Neural progenitor cell (in vitro differentiated cells): ENCODE measurements at places on chromosomes 13 and 19.

DNA sequence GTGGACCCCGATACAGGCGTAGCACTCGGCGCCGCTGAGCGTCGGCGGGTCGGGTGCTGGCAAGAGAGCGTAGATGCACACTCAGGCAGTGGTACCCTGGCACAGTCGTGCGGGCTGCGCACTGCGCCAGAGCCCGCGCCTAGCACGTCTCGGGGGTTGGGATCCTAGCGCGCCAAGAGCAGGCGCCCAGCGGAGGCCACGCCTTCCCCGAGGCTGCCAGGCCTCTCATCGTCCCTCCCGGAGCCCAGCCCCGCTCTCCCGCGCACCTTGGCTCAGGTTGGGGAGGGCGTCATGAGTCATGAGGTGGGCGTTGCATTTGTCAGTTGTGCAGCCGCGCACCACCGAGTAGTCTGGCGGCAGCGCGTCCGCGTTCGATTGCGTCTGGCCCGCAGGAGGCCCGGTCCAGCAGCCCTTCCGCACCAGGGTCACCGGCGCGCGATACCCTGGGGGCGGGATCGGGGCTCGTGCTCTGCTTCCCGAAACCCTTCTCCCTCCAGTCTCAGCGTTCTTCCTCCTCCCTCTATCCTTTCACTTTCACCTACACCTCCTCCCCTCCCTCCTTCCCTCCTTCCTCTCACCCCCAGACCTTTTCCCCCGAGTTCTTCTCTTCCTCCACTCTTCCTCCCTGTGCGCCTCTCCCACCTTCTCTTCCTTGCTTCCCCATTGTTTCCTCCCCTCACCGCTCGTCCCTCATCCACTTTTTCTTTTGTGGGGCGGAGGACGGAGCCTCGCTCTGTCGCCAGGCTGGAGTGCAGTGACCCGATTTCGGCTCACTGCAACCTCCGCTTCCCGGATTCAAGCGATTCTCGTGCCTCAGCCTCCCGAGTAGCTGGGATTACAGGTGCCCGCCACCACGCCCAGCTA lies 3.5 kb downstream of the LYPD5 start:
- DNase-seq = peak; percentile 66

DNA sequence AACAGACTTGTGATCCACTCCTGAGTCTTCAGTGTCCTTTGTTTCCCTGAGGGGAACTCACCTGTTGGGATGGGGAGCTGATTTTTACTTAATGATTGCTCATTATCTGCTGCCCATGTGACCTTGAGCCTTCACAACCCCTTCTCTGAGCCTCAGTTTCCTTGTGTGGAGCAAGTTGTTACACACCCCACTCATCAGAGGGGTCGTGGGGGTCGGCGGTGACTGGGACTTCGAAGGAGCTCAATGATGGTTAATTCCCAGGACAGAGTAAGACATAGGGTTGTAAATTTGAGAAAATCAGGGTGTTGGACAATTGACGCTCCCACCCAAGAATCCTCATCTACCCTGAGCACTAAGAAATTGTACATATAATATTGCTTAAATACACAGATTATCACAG lies 13.5 kb downstream of the LILRA5 start:
- DNase-seq = no peak

- peak; percentile 56 for DNase-seq
Observed at GRCh38 chr13:110616103-110617101, 1.1 kb downstream of the NAXD start.

DNA sequence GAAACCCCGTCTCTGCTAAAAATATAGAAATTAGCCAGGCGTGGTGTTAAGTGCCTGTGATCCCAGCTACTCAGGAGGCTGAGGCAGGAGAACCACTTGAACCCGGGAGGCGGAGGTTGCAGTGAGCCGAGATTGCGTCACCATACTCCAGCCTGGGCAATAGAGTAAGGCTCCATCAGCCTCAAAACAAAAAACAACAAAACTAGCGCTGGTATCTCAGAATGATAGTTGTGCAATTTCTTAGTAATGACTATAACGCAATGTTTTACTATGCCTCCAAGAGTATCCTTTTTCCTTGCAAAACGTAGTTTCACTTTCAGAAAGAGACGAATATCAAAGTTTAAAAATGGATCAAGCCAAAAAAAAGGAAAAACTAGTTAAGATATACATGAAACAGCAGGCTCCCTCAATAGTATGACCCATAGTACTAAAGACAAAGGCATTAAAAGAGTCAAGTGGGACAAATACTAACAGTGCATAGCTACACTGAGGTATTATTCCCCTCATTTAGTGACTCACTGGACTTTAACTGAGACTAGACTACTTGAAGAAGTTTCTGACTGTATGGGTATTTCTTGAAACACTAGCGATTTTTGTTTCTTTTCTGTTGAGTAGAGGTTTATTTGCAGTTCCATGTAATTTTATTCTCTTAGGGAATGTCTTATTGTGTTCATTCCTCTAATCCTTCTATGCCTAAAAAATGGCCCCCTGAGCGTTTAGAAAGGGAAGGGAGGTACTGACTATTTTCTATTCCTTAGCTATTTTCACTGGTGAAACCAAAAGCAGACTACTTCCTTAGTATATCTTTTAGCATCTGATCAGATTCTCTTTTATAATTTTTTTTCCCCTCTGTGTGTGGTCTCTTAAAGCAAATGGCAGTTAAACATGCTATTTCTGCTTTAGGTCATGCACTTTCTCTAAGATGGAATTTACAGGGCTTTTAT lies 10.4 kb upstream of the ITM2B start:
- DNase-seq = no peak

GRCh38 chr13:113977976-113978375 lies 4.1 kb upstream of the C13orf46 start:
- DNase-seq = no peak

DNA sequence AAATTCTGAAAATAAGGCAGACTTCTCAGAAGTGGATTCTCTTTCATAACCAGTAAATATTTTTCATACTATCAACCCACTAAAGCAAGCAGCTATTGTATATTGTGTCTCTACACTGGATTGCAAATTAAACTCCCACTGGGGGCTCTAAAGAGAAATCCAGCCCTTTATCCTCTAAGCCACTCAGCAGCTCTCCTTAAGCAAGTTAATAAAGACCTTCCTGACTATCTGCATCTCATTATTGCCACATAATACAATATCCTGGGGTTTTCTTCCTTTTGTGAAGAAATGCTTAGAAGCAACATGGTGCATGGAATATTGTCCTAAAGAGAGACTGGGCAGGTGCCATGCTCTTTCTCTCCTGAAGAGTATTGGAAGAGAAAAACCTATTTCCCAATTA lies 521.3 kb downstream of the MYO16 start:
- peak; percentile 45 for DNase-seq
